ENCODE measurements at places on chromosomes 2 and 18. TPM values are rescaled to one million over a fixed set of nuclear protein-coding genes. Genes with fewer than 3 reads are reported as not detected.

AQP12B gene
- 0.14 TPM for polyA plus RNA-seq

KCNG2 gene
- polyA plus RNA-seq: 0.17 TPM

PLA2R1 gene
- 5.5 TPM for polyA plus RNA-seq

TGIF1 gene
- 81.0 TPM for polyA plus RNA-seq

HOXD9 gene
- 0.83 TPM for polyA plus RNA-seq

LIMS4 gene
- polyA plus RNA-seq: 4.5 TPM
